Fibroblast of skin of right quadriceps (primary cell): ENCODE measurements at places on chromosomes 1 and 21.

DNA sequence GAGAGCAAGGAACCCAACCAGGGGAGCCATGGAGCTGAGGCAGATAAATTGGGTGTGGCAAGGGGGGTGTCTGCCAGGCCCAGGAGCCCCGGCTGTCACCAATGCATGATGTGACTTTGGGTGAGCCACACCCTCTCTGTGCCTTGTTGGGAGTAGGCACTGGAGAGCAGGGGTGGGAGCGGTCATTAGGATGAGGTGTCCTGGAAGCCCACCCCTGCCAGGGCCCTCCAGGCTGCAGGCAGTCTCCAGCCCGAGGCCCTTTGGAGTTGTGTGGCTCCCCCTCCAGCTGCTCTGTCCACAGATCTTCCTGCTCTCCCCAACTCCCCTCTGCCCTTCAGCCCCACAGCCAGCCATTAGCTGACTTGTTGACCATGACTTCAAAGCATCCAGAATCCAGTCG lies 11.4 kb downstream of the MX2 start:
- DNase-seq, result no peak

GRCh38 chr1:47756006-47756405 lies 241.2 kb downstream of the TRABD2B start:
- no peak for DNase-seq

DNA sequence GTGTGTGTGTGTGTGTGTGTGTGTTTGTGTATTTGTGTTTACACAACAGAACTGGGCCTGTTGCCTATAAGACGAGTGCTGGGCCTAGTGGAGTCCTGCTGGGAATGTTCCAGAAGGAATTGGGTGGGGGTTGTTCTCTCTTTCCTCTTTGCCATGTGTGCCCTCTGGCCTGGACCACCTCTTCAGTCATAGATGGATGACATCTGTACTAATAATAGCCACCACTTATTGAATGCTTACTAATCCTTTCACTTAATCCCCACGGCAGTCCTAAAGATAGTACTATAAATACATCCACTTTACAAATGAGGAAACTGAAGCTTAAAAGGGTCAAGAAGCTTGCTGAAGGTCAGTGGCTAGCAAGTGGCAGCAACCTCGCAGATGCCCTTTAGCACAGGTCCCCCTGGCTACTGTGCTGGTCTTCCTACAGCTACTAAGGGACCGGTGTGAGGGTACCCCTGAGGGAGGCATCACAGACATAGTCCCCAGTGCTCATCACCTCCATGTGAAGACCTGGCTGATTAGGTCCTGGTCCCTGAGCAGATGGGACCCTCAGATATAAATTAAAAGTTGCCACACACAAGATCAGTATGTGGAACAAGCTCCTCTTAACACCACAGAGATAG lies 55.2 kb upstream of the KIF1B start:
- DNase-seq, result peak; percentile 13

GRCh38 chr1:109482791-109483671 lies 674 bp upstream of the ATXN7L2 start:
- DNase-seq, result no peak

DNA sequence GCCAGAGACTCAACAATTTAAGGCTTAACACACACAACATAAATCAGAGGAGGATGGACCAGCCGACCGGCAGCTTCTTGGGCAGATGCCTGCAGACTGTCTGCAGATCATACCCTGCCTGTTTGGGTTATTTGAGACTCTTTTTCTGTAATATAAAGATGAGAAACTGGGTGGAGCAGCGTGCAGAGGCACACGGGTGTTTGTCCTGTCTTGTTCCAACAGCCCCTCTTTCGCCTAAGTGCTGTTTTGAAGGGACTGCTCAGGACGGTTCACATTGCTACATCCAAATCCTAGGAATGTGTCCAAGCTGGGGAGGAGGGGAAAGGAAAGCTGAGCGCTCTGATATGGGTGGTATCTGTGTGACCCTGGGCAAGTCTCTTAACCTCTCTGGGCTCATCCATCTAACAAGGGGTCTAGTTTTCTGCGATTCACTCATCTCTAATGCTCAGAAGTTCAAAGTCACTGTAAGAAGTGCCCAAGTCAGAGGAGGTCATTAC lies 149.9 kb downstream of the CLIC6 start:
- peak; percentile 29 for DNase-seq

- DNase-seq, result peak; percentile 77
Measured at GRCh38 chr1:16215882-16216753, 3.7 kb upstream of the ARHGEF19 start.

GRCh38 chr1:178847396-178847849 lies 23.5 kb downstream of the ANGPTL1 start:
- peak; percentile 50 for DNase-seq

DNA sequence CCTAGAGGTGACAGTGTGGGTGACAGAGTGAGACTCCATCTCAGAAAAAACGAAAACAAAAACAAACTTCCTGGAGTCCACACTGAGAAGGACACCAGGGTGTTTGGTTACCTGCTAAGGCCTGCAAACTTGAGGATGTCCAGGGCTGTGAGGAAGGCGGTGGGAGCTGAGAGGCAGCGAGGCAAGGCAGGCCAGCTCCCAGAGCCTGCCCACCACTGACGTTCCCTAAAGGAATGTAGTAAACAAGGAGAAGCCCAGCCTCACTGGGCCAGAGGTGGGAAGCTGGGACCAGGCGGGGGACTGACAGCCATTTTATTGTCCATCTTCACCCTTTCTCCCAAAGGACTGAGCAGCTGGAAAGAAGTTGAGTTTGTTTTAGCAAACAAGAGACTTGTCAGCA lies 24.1 kb downstream of the SHISA4 start:
- DNase-seq, result peak; percentile 53

- no peak for DNase-seq
Measured at GRCh38 chr1:47761974-47762373, 235.2 kb downstream of the TRABD2B start.

GRCh38 chr1:150561254-150561973 lies 12.2 kb downstream of the ADAMTSL4 start:
- peak; percentile 99 for DNase-seq

DNA sequence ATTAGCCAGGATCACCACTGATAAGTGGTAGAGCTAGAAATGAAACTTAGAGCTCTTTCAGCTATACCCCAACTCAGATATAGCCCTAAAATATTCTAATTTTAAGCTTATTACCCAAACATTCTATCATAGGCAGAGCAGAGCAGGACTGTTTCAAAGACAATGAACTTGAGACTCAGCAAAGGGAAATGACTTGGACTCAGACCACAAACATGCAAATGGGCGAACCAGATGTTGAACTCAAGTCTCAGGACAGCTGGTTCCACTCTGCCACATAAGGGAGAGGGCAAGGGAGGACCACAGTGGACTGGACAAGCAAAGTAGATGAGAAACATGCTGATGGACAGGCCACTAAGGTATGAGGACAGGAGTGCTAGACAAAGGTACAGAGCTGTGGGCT lies 315.3 kb downstream of the OMA1 start:
- DNase-seq, result no peak

GRCh38 chr1:11664336-11665065 lies 501 bp downstream of the FBXO6 start:
- DNase-seq, result no peak

DNA sequence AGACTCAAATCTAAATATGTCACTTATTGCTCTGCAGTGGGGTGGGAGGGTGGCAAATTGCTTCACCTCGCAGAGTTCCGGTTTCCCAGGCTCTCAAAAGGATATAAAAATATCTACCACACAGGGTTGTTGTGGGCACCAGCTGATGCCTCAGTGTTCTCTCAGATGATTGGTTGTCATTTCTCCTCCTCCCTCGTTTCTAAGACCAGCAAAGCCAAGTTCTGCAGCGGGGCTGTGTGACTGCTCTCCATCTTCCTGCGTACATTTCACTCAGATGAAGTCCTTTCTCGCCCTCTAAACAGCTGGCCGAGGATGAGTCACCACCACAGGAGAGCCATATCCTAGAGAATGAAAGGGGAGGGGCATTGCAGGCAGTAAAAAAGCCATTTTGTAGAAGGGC lies 35.0 kb upstream of the VWA5B1 start:
- peak; percentile 58 for DNase-seq

- no peak for DNase-seq
Measured at GRCh38 chr1:10033359-10033845, 644 bp downstream of the UBE4B start.

DNA sequence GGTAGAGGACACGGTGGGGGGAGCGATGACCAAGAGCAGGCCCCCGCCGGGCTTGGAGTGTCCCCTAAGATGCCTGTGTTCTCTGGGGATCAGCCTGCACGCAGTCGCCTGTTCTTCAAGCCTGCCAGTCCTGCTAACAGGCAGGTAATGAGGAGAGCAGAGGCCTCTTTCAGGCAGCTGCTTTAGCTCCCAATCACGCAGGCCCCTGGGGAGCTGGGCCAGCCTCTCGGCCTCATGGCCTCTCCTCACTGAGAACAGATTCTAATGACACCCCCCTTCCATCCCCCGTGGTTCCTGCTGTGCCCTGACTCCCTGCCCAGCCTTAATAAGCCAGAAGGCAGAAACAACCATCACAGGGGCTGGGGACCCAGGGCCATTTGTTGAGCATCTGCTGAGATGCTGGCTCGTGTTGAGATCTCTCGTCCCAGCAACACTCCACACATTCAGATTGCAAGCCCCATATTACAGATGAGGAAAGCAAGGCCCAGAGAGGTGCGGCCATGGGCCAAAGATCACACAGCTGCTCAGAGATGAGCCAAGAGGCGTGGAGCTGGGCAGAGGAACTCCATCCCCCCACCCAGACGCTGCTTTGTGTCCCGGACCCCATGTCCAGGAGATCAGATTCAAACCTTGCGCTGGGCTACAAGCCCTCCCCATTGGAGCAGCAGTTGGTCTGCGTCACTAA lies 71.6 kb upstream of the CASZ1 start:
- DNase-seq, result no peak

DNA sequence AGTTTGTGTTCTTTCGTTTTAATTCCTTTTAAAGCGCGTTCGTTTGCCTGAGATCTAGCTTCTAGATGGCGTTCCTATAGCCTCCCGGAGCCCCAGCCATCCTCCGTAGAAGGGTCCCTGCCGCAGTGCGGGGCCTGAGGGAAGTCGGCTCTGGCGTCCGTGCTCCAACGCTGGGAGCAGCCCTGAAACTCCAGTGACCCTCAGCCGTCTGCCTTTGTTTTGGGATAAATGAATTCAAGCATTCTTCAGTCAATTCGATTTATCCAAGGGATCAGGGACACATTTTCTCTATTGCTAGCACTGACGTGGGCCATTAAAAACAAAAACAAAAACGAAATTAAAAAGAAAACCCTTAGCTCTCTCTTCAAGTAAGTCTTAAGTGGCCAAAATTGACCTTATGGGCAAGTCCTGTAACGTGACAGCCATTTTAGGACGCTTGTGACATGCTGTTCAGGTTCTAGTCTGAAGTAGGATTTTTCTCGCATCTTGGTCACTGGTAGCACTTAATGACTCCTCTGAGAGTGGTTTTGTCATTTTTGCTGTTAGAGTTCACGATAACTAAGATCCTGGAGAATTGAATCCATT lies 742 bp upstream of the HSPA13 start:
- no peak for DNase-seq

DNA sequence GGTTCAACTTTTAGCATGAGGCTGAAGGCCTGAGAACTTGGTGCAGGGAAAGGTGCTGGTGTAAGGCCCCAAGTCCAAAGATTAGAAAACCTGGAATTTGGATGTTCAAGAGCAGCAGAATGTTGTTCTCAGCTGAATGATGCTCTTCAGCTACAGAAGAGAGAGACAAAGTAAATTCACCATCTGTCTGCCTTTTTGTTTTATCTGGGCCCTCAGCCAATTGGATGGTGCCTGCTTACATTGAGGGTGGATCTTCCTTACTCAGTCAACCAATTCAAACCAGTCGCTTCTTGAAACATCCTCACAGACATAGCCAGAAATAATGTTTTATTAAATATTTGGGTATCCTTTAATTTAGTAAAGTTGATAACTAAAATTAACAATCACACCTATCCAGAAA lies 748.2 kb upstream of the ADAMTS5 start:
- DNase-seq, result no peak

DNA sequence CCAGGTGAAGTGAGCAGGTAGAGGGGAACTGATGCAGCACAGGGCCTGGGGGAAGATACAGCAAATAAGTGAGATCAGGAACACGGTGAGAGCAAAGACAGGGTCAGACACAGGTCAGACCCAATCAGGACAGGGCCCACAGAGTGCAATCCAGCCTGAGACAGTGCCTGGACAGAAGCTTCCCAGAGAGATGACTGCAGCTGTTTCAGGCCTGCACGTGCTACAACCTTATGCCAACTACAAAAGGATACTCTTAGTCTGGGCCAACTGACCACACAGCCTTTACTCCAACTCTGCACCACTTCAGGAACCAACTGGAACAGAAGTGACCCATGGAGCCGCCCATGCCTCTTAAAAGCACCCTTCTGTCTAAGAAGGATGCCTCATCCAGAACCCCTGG lies 228.0 kb downstream of the TOMM20 start:
- DNase-seq, result no peak

DNA sequence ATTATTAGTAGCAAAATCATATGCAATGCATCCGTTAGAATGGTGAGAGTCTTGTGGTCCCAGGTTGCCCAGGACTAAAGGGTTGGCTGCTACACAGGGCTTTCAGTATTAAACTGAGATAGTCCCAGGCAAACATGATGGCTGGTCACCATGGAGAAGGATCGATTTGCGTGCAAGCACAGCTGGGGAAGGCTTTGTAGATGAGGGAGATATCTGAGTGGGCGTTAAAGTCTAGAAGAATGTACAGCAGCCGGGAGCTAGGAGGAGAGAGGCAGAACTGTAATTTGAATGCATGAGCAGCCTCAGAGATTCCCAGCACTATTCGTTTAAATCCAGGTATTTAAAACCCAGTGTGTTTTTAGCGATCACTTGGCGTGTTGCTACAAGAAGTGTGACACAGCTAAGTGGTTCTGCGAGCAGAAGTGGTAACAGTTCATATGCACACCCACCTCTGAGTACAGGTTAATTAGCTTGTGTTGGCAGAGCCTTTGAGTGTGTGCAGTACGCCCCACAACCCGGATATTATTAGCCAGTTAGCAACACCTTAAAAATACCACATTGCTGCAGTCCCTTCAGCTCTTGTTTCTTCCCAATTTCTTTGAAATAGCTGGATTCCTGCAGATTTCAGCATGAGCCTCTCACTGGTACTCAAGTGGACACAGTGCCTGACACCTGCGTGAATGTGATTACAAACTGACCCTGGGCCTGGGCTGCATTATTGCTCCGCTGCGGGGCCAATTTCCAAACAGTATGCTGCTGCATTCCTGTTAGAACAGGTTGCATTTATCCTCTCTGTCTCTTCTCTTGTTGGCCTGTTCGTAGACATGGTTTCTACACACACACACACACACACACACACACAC lies 67.2 kb upstream of the SCAF4 start:
- DNase-seq, result no peak

- peak; percentile 65 for DNase-seq
Measured at GRCh38 chr1:218299416-218299815, 14.3 kb downstream of the RRP15 start.

DNA sequence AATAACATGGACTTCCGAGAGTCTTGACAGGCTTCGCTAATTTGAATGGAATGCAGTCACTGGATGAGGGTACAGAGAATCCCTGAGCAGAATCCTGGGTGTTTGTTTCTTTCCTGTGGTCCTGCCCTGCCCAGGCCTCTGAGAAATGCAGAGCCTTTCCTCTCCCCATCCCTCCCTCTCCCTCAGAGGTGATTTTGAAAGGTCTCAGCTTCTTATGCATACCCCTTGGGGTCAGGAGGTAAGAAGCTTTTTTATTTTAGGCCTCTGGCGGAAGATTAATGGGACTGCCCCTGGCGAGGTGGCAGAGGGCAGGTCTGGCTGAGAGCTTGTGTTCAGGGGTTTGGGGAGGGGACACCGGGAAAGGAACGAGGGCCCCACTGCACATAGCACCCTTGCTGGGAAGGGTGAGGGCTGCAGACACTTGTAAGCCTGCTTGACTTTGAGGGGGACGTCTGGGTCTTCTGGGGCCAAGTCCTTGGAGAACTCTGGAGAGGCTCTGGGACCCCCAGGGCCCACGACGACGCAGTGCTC lies 116.5 kb upstream of the SLC45A1 start:
- peak; percentile 31 for DNase-seq
